ENCODE measurements at places on chromosomes 16 and 17.

DNA sequence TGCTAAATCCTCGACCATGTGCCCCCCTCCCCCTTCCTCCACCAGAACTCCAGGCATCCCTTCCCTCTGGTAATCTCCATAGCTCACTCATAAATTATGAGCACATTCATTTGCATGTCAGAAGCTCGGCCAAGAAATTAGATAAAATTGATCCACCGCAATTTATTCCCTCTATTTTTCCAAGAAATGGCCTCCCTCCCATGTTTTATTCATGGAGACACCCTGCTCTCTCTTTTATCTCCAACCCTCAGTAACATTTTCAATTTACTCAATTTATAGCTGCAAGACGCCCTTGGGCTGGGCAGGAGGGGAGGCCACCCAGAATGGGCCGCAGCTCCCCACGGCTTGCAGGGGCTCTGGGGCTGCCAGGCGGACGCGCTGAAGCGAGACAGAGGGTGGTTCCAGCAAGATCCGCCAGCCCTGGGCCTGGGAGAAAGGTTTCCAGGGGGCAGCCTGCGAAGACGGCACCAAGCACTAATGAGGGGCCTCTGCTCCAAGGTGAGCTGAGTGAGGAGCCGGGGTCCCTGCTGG is 54.7 kb upstream of the ZNF423 start:
- no peak overlapping the region for H3K4me3 ChIP-seq
- no peaks in the 10 kb centered on the region for H3K4me1 ChIP-seq
- no peak for DNase-seq
- H3K27ac ChIP-seq: no peak overlapping the region
- H3K27me3 ChIP-seq: no peaks in the 10 kb centered on the region
- no peaks in the 10 kb centered on the region for H3K36me3 ChIP-seq

- no peak overlapping the region for H3K4me3 ChIP-seq
- no peak for DNase-seq
- no peaks in the 10 kb centered on the region for H3K36me3 ChIP-seq
- H3K4me1 ChIP-seq: no peaks in the 10 kb centered on the region
These were observed 4.7 kb upstream of the FSCN2 start for GRCh38 chr17:81523402-81524038.

DNA sequence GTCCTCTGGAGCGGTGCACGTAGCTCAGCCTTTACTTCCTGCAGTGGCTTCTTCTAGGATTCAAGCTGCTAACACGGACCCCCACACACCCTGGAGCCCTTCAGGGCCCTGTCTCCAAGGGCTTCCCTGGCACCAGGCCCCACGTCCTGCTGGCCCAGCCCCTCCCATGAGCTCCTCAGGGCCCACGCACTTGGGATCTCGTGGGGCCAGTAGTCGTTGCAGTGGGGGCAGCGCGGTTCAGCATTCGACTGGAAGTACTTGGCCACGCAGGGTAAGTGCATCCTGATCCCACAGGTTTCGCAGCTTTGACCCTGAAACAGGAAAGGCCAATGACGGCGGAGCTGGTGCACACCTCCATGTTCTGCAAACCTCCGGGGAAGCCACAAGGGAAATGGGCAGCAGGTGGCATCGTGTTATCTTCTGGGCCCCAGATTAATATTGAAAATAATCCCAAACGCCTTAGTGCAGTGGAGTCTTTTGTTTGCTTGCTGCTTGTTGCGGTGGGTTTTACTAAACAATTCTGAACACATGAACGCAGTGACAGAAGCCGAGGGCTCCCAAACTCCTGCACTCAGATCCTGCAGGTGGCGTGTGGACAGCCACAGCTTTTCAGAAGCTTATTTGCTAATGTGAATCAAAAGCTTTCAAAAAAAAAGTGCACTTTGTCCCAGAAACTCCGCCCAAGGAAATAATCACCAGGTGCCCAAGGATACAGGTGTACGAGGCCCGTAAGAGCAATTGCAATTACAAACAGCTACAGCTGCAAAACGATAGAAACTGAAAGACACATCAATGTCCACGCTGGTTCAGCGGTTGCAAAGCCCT is 22.4 kb downstream of the KDM8 start:
- peaks cover 7% of the 10 kb centered on the region for H3K36me3 ChIP-seq
- DNase-seq: peak; percentile 42
- H3K27me3 ChIP-seq: no peaks in the 10 kb centered on the region

DNA sequence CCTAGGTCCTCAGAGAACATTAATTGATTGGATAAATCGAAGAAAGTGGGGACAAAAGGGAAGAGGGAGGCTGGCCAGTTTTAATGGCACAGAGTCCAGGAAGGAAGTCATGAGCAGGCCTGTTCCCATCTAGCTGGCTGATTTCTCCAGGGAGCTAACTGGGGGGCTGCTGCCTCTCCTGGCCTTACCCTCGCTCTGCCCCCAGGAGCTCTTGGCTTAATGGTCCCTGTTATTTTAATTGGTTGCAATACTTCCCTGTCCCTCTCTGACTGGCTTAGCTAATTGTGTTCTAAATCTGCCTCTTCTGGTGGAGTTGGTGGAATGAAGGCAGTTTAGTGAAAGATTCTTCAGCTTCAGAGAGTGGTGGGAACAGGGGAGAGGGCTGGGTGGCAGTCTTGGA is 61.4 kb downstream of the MGAT5B start:
- no peak overlapping the region for H3K4me3 ChIP-seq
- H3K27ac ChIP-seq: no peak overlapping the region
- no peaks in the 10 kb centered on the region for H3K36me3 ChIP-seq
- DNase-seq: no peak
- no peaks in the 10 kb centered on the region for H3K4me1 ChIP-seq
